ENCODE measurements at places on chromosomes 5 and 9. TPM values are rescaled to one million over a fixed set of nuclear protein-coding genes. Genes with fewer than 3 reads are reported as not detected.

DNA sequence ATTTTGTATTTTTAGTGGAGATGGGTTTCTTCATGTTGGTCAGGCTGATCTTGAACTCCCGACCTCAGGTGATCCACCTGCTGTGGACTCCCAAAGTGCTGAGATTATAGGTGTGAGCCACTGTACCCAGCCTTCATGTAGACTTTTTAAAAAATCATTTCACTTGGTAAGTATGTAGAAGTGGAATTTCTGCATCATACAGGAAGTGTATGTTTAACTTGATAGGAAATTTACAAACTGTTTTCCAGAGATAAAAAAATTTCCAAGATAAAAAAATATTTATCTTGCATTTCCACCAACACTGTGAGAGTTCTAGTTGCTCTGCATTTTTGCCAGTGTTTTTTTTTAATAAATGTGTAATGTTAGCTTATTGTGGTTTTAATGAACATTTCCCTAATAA lies 155.8 kb downstream of the ZNF608 start:
- DNase-seq, result no peak
- H3K4me1 ChIP-seq, result no peaks in the 10 kb centered on the region
- H3K36me3 ChIP-seq, result no peaks in the 10 kb centered on the region
- H3K27ac ChIP-seq, result no peak overlapping the region
- no peak overlapping the region for H3K4me3 ChIP-seq

DNA sequence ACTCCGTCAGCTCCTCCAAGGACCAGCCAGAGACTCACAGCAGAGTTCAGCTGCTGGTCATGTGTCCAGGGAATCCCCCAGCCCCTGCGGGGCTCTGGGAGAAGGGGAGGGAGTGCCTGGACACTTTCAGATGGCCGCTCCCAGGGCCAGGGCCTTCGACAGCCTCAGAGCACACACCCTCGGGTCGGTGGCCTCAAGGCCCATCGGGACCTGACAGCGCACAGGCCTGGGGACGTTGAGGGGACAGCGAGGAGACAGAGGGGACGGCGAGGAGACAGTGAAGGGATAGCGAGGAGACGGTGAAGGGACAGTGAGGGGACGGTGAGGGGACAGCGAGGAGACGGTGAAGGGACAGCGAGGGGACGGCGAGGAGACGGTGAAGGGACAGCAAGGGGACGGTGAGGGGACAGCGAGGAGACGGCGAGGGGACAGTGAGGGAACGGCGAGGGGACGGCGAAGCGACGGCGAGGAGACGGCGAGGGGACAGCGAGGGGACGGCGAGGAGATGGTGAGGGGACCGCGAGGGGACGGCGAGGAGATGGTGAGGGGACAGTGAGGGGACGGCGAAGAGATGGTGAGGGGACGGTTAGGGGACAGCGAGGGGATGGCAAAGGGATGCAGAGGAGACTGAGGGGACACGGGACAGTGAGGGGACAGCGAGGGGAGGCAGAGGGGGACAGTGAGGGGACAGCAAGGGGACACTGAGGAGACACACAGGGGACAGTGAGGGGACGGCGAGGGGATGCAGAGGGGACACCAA lies 47.3 kb downstream of the SLC12A7 start:
- H3K27ac ChIP-seq, result no peak overlapping the region
- no peaks in the 10 kb centered on the region for H3K27me3 ChIP-seq
- H3K4me1 ChIP-seq, result no peaks in the 10 kb centered on the region

GRCh38 chr9:108813951-108814601 lies 41.7 kb downstream of the ACTL7B start:
- H3K27me3 ChIP-seq, result no peaks in the 10 kb centered on the region
- H3K36me3 ChIP-seq, result no peaks in the 10 kb centered on the region
- no peak overlapping the region for H3K27ac ChIP-seq
- peak; percentile 62 for DNase-seq

DNA sequence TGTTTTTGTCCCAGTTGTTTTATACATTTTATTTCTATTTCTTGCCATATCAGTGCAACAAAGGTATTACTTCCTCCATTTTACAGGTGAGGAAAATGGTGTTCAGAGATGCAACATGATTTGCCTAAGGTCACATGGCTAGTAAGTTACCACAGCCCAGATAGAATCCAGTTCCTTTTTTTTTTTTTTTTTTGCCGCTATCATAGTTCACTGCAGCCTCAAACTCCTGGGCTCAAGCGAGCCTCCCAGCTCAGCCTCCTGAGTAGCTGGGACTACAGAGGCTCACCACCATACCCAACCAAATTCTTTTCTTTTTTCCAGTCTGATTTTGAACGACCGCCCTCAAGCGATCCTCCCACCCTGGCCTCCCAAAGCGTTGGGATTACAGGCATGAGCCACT lies 480 bp upstream of the CCDC69 start:
- peak overlapping the region; percentile 95 for H3K4me3 ChIP-seq
- no peaks in the 10 kb centered on the region for H3K36me3 ChIP-seq
- H3K27ac ChIP-seq, result peak overlapping the region; percentile 91
- H3K27me3 ChIP-seq, result no peaks in the 10 kb centered on the region
- peaks cover 45% of the 10 kb centered on the region for H3K4me1 ChIP-seq
- DNase-seq, result no peak

ITK gene
- total RNA-seq, result 1.2 TPM

DNA sequence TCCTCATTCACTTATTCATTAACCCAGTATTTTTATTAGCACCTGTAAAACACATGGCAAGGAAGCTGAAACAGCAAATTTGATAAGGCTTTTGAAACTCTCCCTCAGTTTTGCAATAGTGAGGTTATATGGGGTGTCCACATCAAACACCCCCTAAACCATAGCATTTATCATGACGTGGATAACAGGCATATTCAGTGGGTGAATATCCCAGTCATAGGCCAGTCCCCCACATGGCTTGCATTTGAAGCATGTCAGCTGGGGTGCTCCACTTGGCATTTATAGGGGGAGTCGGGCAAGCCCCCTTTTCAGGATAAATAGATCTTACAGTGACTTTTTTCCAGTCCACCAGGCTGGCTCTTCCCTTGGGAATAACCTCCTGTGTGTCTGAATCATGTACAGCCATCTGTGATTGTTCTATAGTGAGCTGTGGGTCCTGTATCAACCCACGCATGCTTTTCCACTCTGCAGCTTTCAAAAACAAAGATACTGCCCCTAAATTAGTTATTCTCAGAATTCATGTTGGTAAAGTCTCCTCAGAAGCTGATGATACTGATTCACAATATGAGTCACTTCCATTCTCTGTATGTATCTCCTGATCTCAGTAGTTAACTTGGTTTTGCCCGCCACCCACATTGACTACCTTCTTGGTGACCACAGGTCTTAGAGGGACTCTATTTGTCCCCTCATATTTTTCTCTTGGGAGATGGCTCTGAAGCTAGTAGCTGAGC lies 84.4 kb upstream of the SPIN1 start:
- H3K4me1 ChIP-seq, result no peaks in the 10 kb centered on the region
- DNase-seq, result no peak
- H3K36me3 ChIP-seq, result no peaks in the 10 kb centered on the region
- no peak overlapping the region for H3K4me3 ChIP-seq
- H3K27ac ChIP-seq, result no peak overlapping the region

- H3K27me3 ChIP-seq, result no peaks in the 10 kb centered on the region
- no peaks in the 10 kb centered on the region for H3K4me1 ChIP-seq
- DNase-seq, result no peak
Observed at GRCh38 chr5:58412932-58413331, 47.0 kb downstream of the PLK2 start.

- H3K27ac ChIP-seq, result no peak overlapping the region
Observed at GRCh38 chr9:133396952-133397351, 20.8 kb downstream of the STKLD1 start.

GRCh38 chr5:73861313-73861988 lies 235.5 kb downstream of the ARHGEF28 start:
- no peak overlapping the region for H3K27ac ChIP-seq
- DNase-seq, result no peak
- H3K4me1 ChIP-seq, result no peaks in the 10 kb centered on the region
- H3K4me3 ChIP-seq, result no peak overlapping the region

- no peak for DNase-seq
- no peak overlapping the region for H3K27ac ChIP-seq
- H3K36me3 ChIP-seq, result no peaks in the 10 kb centered on the region
- H3K4me1 ChIP-seq, result peaks cover 24% of the 10 kb centered on the region
Observed at GRCh38 chr5:115246361-115246991, 16.2 kb downstream of the PGGT1B start.

CDC37L1 gene
- total RNA-seq, result 78.3 TPM

FGF18 gene
- total RNA-seq, result 0.86 TPM

GRCh38 chr5:88881571-88881971 lies 1.4 kb downstream of the MEF2C start:
- peak overlapping the region; percentile 79 for H3K4me3 ChIP-seq
- no peak for DNase-seq
- no peaks in the 10 kb centered on the region for H3K36me3 ChIP-seq
- H3K27me3 ChIP-seq, result no peaks in the 10 kb centered on the region
- peak overlapping the region; percentile 96 for H3K27ac ChIP-seq

DNA sequence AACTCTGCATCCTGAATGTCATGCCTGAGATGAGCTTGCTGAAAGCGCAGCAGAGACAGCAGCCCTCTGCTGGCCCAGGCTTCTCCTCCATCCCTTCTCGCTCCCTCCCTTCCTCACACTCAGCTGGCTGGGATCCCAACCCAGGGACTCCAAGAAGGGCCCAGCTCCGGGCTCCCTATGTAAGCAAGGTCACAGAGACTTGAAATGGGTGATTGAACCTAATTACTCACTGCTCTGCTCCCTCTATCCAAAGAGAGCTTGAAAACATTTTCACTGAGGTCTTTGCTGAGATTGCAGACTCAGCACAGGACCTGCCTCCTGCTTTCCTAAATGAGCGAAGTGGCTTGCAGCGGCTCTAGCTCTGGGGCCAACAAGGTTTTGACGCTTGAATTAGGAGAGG lies 42.8 kb downstream of the RAPGEF1 start:
- no peaks in the 10 kb centered on the region for H3K27me3 ChIP-seq
- H3K4me1 ChIP-seq, result peaks cover 78% of the 10 kb centered on the region
- H3K4me3 ChIP-seq, result no peak overlapping the region
- DNase-seq, result no peak
- H3K36me3 ChIP-seq, result no peaks in the 10 kb centered on the region
- H3K27ac ChIP-seq, result peak overlapping the region; percentile 56

DNA sequence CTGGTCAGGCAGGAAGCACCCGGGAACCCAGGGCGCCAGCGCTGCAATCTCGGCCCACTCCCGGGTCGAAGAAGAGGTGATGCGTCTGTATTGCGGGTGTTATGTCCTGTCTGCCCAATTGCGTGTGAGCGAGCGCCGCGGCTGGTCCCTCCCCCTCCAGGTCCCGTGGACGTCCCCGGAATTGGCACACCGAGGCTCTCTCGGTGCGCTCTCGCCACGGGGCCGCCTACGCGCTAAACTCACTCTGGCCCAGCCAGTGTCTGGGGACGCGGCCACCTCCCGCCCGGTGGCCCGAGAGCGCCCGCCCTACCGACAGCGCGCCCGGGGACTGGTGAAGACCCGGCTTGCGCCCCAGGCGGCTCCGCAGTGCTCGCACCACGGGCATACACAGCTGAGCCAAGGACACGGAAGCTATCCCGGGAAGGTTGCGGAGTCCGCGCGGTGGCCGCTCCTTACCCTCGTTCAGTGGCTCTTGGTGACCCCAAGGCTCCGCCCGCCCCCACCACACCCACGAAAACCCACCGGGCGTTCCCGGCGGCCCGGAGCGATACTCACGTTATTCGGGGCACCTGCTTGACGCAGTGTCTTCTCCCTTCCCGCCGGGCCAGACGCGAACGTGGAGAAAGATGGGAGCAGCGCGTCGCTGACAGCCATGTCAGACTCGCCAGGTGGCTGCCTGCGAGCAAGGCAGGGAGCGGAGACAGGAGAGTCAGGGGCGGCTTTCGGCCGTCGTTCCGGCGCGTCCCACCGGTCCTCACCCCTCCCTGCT lies 1.0 kb downstream of the KLF4 start:
- peaks cover 21% of the 10 kb centered on the region for H3K4me1 ChIP-seq
- no peak for DNase-seq

SLC36A2 gene
- not detected for total RNA-seq

GRCh38 chr9:22649384-22649783 lies 202.8 kb downstream of the DMRTA1 start:
- no peak for DNase-seq
- no peak overlapping the region for H3K4me3 ChIP-seq
- peaks cover 26% of the 10 kb centered on the region for H3K4me1 ChIP-seq
- H3K27ac ChIP-seq, result peak overlapping the region; percentile 42
- H3K27me3 ChIP-seq, result no peaks in the 10 kb centered on the region

DNA sequence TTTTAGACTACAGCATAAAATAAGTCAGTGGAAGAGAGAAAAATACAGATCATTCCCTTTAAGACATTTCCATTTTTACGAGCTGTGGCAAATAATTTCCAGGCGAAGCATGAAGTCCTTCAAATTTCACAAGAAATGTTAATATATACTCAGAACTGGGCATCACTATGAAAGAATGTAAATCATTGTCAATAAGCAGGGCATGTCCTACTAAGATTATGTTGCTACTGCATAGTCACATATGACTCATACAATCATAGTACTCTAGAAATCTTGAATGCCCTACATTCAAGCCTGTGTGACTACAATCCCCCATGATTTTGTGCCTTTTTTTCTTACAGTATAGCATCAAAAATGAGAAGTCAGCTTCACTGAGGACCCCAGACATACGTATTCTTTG lies 485.2 kb upstream of the FTMT start:
- no peak for DNase-seq
- H3K27me3 ChIP-seq, result no peaks in the 10 kb centered on the region
- H3K4me3 ChIP-seq, result no peak overlapping the region
- H3K4me1 ChIP-seq, result no peaks in the 10 kb centered on the region
- H3K27ac ChIP-seq, result no peak overlapping the region
- H3K36me3 ChIP-seq, result no peaks in the 10 kb centered on the region

DNA sequence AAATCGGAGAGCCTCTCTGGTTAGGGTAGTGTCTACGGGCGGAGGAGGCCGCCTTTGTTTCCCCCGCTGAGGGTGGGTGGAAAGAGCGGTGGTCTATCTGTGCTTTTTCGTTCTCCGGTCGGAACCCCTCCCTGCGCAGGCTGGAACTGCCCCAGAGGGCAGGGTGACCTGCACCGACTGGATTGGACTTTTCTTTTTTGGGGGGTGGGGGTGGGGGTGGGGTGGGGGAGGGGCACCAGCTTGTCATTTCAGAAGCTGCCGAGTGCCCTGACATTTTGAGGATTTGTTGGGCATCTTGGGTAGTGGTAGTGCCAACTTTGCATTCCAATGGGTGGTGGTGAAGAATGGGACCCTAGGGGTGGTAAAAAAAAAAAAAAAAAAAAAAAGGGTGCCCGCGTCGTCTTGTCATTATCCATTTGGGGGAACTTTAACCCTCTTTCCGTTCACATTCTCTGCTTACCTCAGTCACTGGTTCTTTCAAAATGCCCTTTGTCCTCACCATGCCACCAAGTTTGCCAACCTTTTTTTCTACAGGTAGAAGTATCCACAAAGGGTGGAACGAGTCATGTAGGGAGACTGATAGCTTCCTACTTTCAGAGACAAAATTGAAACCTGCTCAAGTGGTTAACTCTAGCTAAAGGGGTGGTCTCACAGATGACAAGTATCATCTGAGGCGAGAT lies 1.3 kb downstream of the UBE2R2 start:
- no peaks in the 10 kb centered on the region for H3K36me3 ChIP-seq
- H3K4me3 ChIP-seq, result peak overlapping the region; percentile 91
- DNase-seq, result no peak
- H3K27me3 ChIP-seq, result no peaks in the 10 kb centered on the region
- peak overlapping the region; percentile 96 for H3K27ac ChIP-seq
